ENCODE measurements at places on chromosomes 3 and 15.

DNA sequence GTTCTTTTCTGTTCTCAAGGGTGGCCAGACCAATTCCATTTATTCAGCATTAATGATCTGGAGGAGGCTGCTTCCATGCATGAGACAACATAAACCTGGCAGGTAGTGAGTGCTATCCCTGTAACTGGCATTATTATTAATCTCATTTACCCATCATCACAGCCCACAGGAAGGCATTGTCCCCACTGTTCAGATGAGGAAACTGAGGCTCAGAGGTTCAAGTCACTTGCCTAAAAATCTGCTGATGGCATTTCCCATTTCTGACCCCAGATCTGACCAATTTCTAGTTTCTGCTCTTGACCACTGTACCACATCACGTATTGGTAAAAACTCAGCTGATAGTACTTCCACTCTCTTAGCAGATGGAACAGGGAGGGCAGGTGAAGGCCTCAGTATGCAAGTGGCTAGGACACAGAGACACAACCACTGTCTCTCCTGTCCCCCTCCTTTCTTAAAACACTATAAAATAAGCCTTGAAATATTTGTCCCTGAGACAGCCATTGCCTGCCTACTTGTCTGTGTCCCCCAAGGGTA is 36.1 kb downstream of the TRANK1 start:
- DNase-seq: no peak

- DNase-seq: no peak
Observed at GRCh38 chr3:14317057-14317553, 85.3 kb upstream of the SLC6A6 start.

DNA sequence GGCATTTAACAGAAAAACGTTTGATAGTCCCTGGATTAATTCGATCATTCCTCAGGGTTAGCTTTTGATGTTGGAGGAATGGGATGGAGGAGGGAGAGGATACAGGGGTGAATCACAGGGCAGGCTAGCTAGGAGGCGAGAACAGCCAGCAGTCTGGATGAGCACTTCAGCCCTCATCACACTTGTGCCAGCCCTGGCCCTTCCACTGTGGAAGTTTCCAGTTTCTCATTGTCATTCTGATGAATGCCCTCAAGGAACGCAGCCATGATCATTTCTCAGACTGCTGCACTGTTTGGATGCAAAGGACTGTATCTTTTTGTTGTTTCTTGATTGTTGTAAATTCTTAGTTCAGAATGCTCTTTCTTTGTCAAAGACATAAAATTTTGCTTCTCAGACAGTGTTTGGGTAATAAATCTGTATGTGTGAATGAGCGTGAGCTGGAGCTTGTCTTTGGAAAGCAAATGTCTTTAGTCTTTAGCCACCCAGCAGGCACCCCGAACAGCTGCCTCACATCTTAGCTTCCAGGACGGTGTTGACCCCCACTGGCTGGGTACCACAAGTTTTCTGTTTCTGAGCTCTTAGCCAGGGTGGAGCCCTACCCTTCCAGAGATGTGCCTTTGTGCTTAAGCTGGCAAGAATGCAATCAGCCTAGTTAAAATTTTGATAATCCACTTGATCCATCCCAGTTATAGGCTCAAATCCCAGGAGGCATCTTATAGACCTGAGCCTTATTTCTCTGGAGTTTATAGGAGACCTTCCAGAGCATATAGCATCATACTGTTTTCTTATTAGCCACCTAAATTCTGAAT is 121.1 kb downstream of the PDCD6IP start:
- no peak for DNase-seq

GRCh38 chr3:171994646-171995428 is 44.5 kb upstream of the FNDC3B start:
- DNase-seq: no peak

GRCh38 chr3:122415104-122415744 is 638 bp downstream of the WDR5B start:
- peak; percentile 14 for DNase-seq
